ENCODE measurements at places on chromosomes 4 and X.

- DNase-seq = peak; percentile 65
Observed at GRCh38 chr4:169293343-169294176, 22.8 kb upstream of the SH3RF1 start.

DNA sequence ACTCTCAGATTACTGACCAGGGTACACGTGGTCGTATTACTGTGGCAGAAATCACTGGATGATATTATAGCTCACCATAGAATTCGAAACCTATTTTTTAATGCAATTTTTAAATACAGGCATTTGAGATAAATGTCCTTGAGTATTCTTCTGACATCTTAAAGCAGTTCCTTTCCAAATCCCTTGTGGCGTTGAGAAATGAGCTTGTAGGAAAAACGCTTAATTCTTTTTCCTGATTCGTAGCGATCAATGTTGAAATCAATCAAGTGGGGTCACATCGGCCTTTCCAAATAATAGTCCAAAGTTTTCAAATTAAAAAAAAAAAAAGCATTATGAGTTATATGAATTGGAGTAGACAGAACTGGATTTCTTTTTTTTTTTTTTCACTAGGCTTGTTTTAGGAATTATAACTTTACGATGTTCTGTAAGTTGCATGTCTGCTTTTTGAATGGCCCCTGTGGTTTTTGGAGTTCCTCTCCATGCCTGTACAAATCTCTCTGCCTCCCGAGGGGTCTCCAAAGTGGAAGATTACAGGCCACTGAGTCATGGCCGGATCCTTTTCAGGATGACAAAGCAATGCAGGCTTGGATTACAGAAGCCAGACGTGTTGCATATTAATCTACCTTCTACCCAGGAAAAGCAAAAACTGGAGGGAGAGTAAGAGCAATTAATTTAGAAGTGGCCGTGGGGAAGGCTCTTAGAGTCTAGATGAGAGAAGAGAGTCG is 226.1 kb downstream of the SHOX start:
- DNase-seq = no peak

- peak; percentile 2 for DNase-seq
Observed at GRCh38 chrX:13891377-13892140, 74.7 kb upstream of the GPM6B start.

DNA sequence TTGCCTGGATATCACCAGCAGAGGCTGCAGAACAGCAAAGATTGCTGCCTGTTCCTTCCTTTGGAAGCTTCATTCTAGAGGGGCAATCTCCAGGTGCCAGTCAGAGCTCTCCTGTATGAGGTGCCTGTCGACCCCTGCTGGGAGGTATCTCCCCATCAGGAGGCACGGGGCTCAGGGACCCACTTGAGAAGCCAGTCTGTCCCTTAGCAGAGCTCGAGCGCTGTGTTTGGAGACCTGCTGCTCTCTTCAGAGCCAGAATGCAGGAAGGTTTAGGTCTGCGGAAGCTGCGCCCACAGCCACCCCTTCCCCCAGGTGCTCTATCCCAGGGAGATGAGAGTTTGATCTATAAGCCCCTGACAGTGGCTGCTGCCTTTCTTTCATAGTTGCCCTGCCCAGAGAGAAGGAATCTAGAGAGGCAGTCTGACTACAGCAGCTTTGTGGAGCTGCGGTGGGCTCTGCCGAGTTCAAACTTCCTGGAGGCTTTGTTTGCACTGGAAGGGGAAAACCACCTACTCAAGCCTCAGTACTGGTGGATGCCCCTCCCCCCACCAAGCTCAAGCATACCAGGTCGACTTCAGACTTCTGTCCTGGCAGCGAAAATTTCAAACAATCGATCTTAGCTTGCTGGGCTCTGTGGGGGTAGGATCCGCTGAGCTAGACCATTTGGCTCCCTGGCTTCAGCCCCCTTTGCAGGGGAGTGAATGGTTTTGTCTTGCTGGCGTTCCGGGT is 57.9 kb downstream of the DKK2 start:
- no peak for DNase-seq

- no peak for DNase-seq
Observed at GRCh38 chr4:10371869-10372471, 85.3 kb downstream of the ZNF518B start.

DNA sequence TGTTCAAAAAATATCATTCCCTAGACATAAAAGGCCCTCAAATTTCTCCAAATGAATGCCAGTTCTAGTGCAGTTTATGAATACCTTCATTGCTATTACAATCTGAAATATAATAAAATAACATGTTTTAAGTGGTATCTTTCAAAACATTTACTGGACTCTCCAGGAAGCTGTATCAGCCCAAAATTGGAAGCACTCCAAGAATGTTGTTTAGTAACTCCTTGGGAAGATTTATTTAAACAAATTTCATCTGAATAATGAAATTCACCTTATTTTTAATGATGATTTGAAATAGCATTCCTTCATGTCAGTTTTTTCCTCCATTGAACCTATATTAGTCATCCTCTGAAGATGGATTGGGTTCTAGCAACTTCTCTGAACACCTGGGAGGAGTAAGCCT is 217.2 kb upstream of the PCDH18 start:
- DNase-seq = no peak

- DNase-seq = no peak
Observed at GRCh38 chrX:118760025-118760424, 32.6 kb downstream of the IL13RA1 start.

DNA sequence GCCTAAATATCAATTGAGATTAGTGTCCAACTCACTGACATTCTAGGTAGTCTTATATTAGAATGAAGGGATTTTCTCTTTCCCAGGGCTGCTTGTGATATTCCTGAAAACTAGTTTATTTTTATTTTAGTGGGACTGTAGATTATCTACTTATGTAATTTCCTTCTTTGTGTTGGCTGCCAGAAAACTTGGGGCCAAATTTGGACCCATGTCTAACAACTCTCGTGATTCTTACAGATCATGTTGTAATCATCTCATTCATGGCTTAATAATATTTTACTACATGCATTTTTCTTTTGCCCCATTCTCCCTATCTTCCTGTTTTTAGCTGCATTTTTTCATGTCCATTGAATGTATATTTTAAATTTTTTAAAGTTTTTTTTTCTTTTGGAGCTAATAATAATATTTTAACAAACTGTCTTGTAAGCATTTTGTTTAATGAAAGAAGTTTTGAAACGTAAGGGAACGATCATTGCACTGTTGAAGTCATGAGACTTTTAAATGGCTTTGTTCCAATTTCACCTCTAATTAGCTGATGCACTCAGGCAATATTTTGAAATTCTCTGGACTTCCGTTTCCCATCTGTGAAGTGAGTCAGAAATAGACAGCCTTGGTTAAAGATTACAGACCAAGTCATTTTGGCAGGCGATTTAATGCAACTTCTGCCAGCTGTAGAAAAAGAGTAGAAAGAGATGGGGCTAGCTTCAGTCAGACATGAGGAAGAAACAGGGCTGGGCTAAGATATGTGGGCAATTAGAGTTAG is 14.3 kb upstream of the TDO2 start:
- DNase-seq = peak; percentile 44

DNA sequence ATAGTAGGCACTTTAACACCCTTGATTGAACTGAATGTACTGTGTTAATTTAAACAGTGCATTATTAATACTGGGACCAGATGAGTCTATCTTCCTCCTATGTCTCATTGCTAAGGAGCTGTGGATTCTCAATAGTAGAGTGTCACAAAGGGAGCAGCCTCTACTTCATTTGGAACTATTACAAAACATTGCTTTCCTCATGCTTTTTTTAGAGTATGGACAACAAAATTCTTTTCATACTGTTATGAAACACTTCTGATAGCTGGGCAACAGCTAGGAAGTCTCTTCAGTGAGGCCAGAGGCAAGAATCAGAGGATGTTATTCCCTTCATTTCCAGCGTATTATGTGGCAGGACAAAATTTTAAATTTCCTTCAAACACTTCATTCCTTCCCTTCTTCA is 160.8 kb downstream of the FBXO8 start:
- no peak for DNase-seq

DNA sequence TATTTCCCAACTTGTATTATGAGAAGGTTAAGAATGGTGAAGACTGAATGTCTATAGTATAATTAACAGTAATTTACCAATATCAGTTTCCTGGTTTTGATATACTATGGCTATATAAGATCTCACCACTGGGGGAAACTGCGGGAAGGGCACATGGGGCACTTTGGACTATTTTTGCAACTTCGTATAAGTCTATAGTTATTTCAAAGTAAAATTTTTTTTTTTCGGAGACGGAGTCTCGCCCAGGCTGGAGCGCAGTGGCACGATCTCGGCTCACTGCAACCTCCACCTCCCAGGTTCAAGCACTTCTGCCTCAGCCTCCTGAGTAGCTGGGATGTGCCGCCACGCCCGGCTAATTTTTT is 46.1 kb downstream of the CXorf58 start:
- DNase-seq = no peak

DNA sequence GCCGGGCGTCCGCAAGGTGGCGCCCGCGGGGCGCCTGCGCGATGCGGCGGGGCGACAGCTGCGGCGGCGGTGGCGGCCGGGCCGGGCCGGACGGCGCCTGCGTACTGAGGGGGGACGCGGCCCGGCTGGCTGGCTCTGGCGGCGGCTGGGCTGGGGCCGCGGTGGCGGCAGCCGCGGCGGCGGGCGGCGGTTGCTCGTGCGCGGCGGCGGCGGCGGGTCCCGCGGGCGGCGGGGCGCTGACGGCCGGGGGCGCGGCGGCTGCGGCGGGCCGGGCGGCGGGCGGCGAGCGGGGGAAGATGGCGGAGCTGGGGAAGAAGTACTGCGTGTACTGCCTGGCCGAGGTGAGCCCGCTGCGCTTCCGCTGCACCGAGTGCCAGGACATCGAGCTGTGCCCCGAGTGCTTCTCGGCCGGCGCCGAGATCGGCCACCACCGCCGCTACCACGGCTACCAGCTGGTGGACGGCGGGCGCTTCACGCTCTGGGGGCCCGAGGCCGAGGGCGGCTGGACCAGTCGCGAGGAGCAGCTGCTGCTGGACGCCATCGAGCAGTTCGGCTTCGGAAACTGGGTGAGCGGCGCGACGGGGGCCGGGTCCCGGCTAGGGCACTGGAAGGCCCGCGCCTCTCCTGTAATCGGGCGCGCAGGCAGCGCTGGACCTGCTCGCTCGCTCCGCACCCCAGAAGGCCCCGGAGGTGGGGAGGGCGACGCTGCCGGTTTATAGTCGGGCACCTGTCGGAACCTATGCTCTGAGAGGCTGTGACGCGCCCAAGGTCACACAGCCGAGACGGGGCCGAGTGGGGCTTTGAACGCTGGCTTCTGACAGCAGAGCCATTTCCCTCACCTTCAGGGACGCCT is at the start of gene TADA2B:
TADA2B (plus strand) TSS at position 89 of the 853 bp plus-strand sequence; CDS start at position 297, 208 bp downstream.
- no peak for DNase-seq

DNA sequence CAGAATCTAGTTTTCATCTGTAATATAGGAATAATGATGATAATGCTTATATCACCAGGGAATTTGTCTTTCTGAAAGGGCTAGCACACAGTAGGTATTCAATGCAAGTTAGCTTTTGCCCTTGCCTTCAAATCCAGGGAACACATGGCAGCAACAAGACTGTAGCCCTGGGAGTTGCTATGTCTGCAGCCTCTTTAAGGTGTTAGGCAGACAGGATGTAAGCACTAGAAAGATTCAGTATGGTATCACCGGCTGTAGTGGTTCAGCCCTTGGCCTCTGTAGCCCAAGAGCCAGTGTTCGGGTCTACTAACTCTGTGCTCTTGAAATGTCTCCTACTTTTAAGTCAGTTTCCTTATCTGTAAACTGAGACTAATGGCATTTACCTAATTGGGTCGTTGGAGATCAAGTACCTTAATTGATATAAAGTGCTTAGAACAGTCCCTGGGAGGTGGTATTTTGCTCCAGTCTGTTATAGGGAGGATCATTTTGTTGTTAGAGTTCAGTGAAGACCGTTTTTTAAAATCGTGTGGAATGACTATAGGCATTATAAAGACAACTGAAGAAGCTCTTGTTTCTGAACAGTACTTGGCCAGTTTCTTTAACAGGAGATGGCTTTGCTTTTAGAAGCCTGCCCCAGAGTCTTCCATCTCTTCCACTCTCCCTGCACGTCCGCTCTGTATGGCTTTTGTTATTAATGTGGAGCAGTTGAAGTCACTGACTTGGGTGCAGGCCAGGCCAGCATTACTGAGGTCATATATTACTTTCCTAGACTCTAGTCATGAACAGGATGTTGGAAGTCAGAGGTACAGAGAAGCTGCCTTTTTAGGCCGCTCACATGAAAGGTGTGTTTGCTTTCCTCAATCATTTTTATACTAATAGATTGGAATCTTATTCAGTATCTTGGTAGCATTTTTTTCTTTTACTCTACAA is 44.8 kb downstream of the GAB1 start:
- no peak for DNase-seq

- peak; percentile 86 for DNase-seq
Observed at GRCh38 chr4:13656569-13657405, 29.3 kb upstream of the BOD1L1 start.

- DNase-seq = no peak
Observed at GRCh38 chrX:154649503-154650220, 3.7 kb downstream of the CTAG2 start.

DNA sequence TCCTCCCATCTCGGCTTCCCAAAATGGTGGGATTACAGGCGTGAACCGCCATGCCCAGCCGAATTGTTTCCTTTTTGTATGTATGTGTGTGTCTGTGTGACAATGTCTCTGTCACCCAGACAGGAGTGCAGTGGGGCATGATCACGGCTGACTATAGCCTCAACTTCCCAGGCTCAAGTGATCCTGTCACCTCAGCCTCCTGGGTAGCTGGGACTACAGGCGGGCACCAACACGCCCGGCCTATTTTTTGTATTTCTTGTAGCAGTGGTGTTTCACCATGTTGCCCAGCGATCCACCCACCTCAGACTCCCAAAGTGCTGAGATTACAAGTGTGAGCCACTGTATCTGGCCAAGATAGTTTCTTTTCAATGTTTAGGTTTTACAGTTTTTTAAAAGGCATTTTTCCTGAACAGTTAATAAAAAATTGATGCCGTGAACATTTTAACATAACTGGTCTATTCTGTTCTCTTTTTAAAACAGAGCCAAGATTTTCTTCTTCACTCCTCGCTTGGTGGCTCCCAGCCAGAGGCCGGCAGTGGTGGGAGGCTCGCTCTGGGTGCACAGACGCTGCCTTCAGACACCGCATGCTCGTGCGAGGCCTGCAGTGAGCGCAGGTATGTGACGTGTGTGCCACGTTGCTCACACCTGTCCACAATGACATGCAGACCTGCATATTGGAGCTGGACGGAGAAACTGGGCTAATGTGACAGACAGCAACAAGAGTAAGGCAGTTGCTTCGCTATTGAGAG is 88.5 kb downstream of the FAM193A start:
- DNase-seq = no peak

GRCh38 chr4:88696630-88697029 is 999 bp downstream of the NAP1L5 start:
- DNase-seq = no peak

DNA sequence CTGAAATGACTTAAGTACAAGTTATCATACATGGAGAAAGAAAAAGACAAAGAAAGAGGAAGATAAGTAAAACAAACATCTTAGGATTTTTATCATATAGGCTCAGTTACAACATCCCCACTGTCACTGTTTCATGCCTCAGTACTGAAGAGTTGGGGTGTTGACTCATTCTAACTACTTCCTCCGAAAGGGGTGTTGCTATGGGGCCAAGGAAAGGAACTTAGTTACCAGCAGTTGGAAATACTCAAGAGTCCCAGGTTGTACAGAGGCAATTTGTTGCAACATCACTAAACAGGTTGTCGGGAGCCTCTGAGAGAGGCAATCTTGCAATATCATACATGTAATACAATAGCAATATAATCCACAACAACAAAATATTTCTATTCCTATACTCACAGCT is 1264.7 kb downstream of the PCDH7 start:
- DNase-seq = no peak

- DNase-seq = no peak
Observed at GRCh38 chr4:41554905-41555304, 16.9 kb downstream of the LIMCH1 start.

- DNase-seq = no peak
Observed at GRCh38 chrX:115525486-115525885, 35.5 kb upstream of the PLS3 start.

- DNase-seq = no peak
Observed at GRCh38 chrX:39950018-39950688, 147.6 kb downstream of the BCOR start.

Measured in suppressor macrophage treated with lipopolysaccharide for 4 hours (primary cell).